ENCODE measurements at places on chromosomes 2 and 18.

GRCh38 chr2:59322005-59322404 lies 1080.9 kb upstream of the FANCL start:
- no peak for DNase-seq

DNA sequence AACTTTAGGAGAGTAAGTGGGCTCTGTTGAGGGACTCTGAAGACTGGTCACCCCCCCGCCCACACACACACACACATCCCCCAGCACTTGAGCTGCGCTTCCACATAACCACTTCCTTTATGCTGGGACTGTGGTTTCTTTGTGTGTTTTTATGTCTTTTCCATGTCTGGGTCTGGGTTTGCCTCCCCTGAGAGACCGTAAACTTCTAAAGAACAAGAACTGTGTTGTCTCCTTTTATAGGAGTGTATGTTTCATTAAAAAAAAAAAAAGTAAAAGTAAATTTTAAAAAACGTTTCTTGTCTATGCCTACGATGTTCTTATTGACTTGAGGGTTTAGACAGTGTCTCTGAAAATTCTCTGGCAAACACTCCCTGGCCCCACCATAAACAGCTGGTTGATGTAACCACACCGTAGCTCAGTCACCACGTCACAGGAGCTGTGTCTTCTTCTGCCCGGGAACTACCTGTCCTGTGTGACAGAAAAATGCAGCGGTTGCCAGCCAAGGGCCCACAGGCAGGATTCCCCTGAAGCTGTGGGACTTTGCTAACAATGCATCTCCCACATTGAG lies 68.0 kb downstream of the KLHL29 start:
- DNase-seq = no peak

DNA sequence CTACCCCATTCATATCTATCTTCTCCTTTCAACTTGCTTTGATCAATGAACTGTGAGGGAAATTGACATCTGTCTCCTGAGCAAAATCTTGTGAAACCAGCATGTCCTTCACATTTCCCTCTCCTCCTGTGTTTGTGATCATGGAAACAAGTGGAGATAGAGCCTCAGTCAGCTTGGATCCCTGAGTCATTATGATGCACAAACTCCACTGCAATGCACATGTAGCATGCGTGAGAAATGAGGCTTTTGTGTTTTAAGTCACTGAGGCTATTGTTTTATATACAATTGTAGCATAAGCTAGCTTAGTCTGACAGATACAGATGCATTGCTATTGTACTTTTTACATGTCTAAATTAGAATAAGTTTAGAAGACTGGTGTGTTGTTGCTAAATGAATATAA lies 85.2 kb upstream of the HNMT start:
- DNase-seq = no peak

DNA sequence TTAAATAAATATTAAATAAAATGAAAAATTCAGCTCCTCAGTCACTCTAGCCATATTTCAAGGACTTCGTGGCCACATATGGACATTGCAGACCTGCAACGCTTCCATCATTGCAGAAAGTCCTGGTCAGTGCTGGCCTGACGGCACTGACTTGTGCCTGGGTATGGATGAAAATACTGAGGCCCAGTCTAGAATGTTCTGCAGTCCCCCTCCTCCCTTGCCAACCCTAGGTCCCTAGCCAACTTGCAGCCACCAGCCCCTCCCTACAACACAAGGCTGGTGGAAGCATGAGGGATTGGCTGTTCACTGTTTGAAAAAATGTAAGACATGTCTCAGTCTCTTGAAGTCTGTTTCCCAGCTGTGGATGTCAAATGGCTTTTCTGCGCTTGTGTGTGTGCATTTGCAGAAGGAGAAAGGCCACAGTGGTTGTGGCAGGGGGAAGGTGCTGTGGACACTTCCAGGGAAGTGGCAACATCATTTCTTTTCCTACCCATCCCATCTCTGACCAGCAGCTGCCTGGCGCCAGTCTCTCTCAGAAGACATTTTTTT lies 9.9 kb downstream of the IGFBP5 start:
- no peak for DNase-seq

GRCh38 chr18:31185186-31185950 lies 22.7 kb upstream of the DSC1 start:
- no peak for DNase-seq

- no peak for DNase-seq
These were observed 23.0 kb upstream of the NTSR2 start for GRCh38 chr2:11692966-11693521.

- no peak for DNase-seq
These were observed 126.2 kb downstream of the FSHR start for GRCh38 chr2:49028101-49028500.

GRCh38 chr2:182098648-182099047 lies 113.0 kb downstream of the PPP1R1C start:
- DNase-seq = no peak

DNA sequence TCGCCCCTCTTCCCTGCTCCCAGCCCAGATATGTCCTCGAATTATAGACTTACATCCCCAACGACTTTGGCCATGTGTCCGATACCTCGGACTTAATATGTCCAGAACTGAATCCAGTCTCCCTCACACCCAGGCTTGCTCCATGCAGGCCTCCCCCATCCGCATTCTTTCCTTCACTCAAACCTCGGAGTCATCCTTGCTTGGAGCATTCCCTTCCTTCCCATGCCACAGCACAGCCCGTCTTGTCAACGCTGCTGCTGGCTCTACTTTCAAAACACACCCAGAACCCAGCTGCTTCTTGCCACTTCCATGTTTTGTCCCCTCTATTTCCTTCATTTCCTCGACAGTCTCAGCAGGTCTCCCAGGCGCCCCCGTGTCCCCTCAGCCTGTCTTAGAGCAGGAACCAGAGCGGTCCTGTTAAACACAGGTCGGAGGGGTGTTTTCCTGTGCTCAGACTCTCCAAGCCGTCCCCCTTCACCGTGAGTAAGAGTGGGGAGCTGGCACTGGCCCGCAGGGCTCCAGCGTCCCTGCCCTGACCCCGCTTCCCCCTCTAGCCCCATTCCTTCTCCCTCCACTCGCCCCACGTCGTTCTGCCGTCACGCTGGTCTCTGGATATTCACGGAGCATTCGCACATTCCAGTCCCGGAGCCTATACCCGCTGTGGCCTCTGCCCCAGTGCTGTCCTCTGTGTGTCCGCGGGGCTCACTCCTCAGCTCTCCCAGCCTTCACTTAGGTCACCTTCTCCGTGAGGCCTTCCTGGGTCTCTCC lies 54.4 kb downstream of the VAPA start:
- DNase-seq = no peak

DNA sequence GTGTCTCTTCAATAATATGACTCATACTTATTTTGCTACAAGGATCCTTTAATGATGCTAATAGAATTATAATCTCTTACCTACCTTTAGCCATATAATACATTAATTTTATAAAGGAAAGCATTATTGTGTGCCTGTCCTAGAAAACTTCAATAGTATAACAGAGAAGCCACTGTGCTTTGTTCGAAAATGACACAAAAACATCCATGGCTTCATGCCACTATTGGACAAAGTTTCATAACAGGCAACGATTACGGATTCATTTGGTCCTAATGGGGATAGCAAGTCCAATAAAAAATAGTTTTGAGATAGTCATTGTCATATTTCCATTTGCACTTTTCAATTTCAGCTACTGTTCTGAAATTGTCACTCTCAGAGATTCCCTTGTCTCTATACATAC lies 52.5 kb upstream of the CCDC150 start:
- DNase-seq = no peak

- no peak for DNase-seq
These were observed 30.9 kb upstream of the NAB1 start for GRCh38 chr2:190618030-190618429.

- DNase-seq = no peak
These were observed 105.5 kb downstream of the ZEB2 start for GRCh38 chr2:144414324-144414845.

GRCh38 chr2:132936261-132936660 lies 266.3 kb upstream of the LYPD1 start:
- no peak for DNase-seq

Measured in iPS DF 6.9 (cell line).